ENCODE measurements at places on chromosomes 5 and 9.

DNA sequence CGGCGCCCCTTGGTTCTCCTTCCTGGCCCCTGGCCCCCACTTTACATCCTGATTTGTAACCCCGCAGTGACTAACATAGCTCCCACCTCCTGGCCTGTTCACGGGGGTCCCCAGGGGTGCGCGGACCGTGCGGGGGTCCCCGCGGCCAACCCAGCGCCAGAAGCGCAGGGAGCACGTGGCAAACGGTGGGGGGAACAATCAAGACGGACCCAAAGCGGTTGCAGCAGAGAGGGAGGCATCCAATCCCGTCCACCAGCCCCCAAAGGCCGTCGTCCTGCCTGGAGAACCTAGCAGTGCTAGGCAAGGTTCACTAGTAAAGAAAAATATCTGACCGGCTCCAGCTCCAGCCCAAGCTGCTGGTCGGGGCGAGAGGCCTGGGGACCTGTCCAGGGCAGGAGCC, 201.5 kb downstream of the AUH start:
- DNase-seq = no peak

- no peak for DNase-seq
Measured at GRCh38 chr5:21919414-21920022, 933.6 kb downstream of the CDH12 start.

GRCh38 chr5:111932628-111933027, 175.6 kb upstream of the NREP start:
- no peak for DNase-seq

DNA sequence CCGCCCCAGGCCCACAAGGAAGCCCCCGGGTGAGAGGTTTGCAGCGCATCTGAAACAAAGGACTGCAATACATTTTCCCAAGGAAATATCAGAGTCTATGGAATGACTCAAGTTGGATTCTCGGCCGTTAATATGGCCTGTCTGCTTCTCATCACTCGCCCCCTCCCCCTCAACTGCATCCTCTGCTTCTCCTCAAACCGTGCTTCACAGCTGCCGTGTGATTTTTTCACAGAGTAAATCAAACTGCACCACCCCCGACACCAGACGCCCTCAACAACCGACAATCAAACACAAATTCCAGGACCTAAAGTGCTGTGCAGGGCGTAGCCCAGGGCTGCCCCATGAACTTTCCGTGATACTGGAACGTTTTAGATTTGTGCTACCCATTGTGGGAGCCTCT, 176.9 kb downstream of the ROR2 start:
- no peak for DNase-seq

- DNase-seq = no peak
Measured at GRCh38 chr5:123429993-123430392, 6.8 kb upstream of the CEP120 start.

GRCh38 chr5:79413112-79413511, 100.8 kb downstream of the HOMER1 start:
- DNase-seq = no peak
